ENCODE measurements at places on chromosomes 11 and 22.

GRCh38 chr11:45423475-45424120 lies 137.5 kb upstream of the SYT13 start:
- no peak for DNase-seq

DNA sequence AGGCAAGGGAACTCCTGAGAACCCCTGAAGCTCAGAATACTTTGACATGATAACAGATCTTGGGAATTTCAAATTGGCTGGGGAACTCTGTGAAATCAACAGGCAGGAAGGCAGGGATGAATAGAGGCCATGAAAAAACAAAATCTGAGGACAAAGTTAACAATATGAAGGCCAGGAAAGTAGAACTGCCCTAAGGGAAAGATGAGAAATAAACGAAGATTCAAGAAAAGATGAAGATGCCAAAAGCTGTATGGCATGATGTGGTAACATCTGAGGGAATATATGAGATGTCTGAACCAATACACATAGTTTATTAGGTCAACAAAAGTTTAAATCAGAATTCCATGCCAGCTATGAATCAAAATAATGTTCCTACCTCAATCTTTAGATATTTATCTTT lies 25.0 kb downstream of the SERGEF start:
- DNase-seq: no peak

DNA sequence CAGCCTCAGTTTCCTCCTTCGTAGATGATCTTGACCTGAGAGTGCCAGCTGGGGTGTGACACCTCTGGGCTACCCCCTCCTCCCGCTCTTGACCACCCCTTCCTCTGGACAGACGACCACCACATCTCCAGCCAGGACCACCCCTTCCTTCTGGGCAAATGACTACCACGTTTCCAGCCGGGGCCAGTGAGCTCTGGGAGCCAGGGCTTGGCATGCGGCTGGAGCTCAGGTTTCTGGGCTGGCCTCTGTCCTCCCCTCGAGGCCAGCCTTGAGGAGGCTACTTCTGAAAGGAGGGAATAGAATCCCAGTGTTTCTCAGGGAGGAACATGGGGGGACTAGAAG lies 120.9 kb downstream of the KCNQ1OT1 start:
- DNase-seq: no peak

DNA sequence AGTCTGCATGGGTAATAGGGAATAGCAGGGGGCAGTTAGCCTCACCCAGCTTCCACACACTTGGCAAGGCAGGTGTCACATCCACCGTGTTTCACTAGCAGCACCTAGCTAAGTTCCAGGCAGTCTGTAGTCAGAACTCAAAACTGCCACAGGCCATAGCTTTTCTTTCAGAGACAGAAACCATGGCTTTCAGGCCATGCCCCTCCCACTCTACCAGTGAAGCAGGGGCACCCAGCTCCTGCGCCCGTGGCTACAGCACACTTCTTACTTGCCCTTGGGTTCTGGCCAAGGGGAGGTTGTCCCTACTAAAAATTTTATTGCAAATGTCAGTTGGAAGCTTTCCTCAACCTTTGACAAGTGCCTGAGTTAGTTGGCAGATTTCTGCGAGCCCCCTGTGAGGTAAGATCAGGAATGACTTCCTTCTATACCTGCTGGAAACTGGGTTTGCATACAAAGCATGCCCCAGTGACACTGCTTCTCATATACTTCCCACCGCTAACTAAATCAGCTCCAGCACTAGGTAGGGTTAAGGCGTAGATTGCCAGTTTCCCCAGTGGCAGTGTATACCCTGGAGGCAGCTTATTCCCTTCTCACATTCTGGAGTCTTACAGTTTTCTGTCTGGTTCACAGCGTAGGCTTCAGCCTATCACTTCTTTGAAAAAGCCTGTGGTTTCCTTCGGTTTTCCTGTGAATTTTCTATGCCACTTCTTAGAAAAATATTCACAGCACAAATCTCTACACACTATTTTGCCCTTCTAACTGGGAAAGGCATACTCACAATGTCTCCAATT lies 139.0 kb upstream of the LUZP2 start:
- no peak for DNase-seq

GRCh38 chr22:33806191-33806590 lies 114.1 kb downstream of the LARGE1 start:
- DNase-seq: no peak

GRCh38 chr11:119361056-119361787 lies 14.7 kb upstream of the MFRP start:
- DNase-seq: no peak

DNA sequence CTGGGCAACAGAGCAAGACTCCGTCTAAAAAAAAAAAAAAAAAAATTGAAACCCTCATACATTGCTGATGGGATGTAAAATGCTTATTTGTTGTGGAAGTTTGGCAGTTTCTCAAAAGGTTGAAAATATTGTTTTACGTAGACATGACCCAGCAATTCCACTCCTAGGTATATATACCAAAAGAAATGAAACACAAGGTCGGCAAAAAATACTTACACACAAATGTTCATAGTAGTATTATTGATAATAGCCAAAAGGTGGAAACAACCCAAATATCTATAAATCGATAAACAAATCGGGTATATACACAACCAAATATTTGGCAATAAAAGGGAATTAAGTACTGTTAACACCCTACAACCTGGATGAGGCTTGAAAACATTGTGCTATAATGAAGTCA lies 5.1 kb upstream of the ZNF143 start:
- DNase-seq: no peak

GRCh38 chr11:39741066-39741465 lies 1718.4 kb downstream of the LRRC4C start:
- no peak for DNase-seq

- DNase-seq: peak; percentile 62
Observed at GRCh38 chr11:74311352-74311926, at the start of gene P4HA3. Gene P4HA3, minus strand, starts transcription at chr11:74311640. Its CDS starts 29 bp downstream, at chr11:74311611.

- no peak for DNase-seq
Observed at GRCh38 chr11:60860943-60861342, 5.2 kb upstream of the PTGDR2 start.

- no peak for DNase-seq
Observed at GRCh38 chr22:28252539-28252938, 333.5 kb upstream of the PITPNB start.

GRCh38 chr11:122309262-122309925 lies 193.4 kb upstream of the BLID start:
- no peak for DNase-seq

- peak; percentile 46 for DNase-seq
Observed at GRCh38 chr22:23180893-23181720, 798 bp downstream of the BCR start.

GRCh38 chr11:103927535-103927934 lies 108.9 kb upstream of the DDI1 start:
- no peak for DNase-seq

DNA sequence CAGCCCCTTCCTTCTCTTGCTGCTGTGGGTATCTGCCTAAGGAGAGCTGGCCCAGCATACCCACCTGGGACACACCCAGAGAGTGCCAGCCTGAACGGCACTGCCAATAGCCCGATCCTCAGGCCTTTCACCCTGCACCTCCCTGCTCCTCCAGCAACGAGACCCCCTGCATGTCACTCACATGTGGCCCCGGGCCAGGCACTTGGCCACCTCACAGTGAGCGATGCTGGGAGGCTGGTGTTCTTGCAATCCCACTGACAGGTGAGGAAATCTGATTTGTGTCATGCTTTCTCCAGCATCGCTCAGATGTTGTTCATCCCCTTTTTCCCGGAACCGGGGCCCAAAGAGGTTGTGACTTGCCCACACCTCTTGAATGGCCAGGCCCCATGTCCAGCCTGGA lies 20.5 kb downstream of the DAGLA start:
- no peak for DNase-seq

DNA sequence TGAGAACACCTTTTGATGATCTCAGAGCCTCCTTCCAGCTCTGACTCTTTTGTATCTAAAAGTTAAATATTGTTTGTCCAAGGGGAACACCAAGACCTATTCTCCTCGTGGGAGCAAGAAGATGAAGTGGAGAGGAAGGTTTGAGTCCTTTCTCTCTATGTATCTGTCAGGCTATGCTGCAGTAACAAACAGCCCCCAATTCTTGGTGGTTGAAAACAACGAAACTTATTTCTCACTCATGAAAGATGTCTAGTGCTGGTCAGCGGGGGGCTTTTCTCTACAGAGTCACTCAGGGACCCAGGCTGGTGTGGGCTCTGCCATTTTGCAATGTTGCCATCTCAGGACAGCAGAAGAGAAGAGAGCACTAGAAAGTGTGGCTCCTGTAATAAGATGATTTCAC lies 6.2 kb upstream of the CRYBB2 start:
- DNase-seq: no peak

Measured in CD4-positive, alpha-beta T cell treated with Interleukin-6 for 4 hours (primary cell).